ENCODE measurements at places on chromosomes 4 and X.
A peak's percentile ranks its signal among the peaks of the same experiment; 100 is the strongest.

DNA sequence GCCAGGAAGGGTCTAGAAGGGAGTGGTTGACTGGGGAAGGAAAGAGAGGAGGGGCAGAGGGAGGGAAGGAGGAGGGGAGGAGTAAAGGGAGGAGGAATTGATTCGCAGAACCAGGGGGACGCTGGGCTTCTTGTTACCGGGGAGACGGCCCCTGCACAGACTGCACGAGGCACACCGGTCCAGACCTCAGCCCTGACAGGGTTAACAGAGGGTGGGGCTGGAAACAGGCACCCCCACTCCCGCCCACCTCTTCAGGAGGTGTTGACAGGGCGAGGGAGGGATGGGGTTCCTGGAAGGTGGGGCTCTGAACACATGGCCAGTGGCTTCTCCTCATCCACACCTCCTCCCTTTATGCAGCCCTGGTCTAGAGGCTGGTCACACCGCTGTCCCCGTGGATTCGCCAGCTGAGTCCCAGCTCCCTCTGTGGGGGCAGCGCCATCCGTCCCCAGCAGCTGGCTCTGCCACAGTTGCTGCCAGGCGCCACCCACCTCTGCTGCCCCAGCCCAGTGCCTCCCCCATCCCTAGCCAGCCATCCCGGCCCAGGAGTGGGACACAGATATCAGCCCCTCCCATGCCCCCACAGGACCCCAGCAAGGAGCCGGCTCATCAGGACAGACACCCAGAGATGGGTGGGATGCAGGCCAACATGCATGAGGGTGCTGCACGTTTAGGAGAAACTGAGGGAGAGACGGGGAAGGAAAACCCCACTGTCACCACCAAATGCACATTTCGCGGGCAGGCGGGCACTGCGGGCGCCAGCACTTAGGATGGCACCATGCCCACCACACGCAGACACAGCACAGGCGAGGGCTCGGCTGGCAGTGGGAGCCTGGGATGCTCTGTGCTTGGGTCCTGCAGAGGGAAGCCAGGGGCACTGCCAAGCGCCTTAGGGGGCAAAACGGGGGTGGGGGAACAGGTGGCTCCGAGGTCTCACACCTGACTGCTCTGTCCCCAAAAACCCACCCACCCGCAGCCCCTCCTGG lies 87.6 kb downstream of the ABLIM2 start:
- DNase-seq = no peak

DNA sequence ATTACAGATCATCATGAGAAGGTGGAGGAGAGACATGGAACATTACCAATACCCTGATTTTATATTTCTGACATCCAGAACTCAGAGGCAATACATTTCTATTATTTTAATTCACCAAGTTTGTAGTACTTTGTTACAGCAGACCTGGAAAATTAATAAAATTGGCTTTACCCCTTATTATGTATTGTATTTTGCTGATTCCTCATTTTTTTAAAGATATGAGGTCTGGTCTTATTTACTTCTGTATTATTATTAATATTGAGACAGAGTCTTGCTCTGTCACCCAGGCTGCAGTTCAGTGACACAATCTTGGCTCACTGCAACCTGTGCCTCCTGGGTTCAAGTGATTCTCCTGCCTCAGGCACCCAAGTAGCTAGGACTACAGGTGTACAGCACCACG lies 357.3 kb upstream of the TECRL start:
- DNase-seq = no peak

DNA sequence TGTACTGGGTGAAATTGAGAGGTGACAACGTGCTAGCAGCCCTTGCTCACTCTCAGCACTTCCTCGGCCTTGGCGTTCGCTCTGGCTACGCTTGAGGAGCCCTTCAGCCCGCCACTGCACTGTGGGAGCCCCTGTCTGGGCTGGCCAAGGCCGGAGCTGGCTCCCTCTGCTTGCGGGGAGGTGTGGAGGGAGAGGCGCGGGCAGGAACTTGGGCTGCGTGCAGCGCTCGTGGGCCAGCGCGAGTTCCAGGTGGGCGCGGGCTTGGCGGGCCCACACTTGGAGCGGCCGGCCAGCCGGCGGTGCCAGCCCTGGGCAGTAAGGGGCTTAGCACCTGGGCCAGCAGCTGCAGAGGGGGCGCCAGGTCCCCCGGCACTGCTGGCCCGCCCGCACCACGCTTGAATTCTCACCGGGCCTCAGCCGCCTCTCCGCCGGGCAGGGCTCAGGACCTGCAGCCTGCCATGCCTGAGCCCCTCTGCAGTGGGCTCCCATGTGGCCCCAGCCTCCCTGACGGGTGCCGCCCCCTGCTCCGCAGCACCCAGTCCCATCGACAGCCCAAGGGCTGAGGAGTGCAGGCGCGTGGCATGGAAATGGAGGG lies 249.5 kb upstream of the ETNPPL start:
- no peak for DNase-seq

GRCh38 chrX:12488220-12488619 lies 303.0 kb upstream of the PRPS2 start:
- no peak for DNase-seq

GRCh38 chr4:26468283-26468949 lies 21.9 kb downstream of the CCKAR start:
- no peak for DNase-seq

GRCh38 chrX:152177497-152178269 lies 39.3 kb upstream of the MAGEA10 start:
- no peak for DNase-seq

GRCh38 chr4:14835708-14836425 lies 166.4 kb upstream of the CPEB2 start:
- no peak for DNase-seq

DNA sequence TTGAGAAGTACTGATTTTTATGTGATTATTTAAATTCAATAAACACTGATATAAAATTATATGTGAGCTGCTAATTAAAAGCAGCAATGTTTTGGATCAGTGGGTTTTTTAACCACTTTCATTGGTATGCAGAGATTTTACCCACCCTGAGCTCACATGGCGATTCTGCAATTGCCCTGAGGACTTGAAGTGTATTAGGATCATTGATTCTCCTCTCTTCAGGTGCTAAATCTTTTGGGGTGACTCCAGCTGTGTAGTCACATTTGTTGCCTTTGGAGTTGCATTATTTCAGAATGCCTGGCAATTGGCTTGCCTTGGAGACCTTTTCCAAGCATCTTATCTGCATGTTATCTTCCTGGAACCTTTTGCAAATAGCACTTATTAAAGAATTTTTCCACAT lies 51.3 kb downstream of the UGT8 start:
- DNase-seq = no peak

GRCh38 chr4:81826335-81826734 lies 354.6 kb upstream of the RASGEF1B start:
- DNase-seq = no peak

DNA sequence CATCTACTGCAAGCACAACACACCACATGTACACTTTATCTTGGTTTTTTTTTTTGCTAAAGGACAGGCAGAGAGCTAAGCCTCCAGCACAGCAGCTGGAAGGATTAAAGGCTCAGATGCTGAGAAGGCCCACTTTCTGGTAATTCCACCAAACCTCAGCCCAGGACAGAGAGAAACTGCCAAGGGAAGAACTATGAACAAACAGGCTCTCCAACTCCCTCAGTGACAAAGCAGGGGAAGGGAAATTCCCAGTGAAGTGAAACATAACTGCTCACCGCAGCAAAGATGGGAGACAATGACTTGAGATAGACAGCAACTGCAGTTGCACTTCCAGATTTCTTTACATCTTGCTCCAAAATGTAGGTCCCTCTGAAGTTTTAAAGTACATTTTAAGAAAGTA lies 4.8 kb downstream of the PROM1 start:
- DNase-seq = peak; percentile 8

GRCh38 chr4:136637071-136637777 lies 895.1 kb downstream of the PCDH18 start:
- DNase-seq = peak; percentile 17

DNA sequence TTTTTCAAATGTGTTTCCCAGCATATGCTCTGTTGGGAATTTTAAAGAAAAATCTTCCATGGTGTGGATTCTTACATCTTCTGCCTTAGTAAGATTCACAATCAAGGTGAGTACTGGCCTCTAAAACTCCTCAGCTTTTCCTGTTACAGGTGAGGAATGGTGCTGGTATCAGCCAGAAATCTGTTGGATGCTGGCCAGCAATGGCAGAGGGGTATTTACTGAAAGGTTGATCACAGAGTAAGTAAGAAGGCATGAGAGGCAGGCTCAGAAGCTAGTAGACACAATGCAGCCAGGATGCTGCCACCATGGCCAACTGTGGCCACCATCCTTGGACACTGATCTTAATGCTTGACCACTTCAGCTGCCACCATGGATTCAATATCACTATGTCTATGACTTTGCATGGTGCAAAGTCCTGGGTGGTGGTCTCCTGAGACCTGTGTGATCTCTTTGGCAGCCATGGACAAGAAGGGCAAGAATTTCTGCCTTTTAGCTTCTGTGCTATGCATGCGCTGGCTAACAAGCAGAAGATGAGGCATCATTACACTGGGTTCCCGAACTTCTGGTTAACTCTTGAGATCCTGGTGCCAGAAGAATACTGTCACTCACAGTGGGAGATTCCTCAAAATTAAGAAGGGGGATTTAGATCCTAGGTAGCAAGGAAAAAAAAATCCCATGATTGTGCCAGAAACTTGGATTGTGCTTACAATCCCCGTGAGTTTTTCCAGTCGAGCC lies 60.2 kb downstream of the CHRNA9 start:
- no peak for DNase-seq

- DNase-seq = no peak
Measured at GRCh38 chrX:136586386-136586785, 54.4 kb downstream of the VGLL1 start.

DNA sequence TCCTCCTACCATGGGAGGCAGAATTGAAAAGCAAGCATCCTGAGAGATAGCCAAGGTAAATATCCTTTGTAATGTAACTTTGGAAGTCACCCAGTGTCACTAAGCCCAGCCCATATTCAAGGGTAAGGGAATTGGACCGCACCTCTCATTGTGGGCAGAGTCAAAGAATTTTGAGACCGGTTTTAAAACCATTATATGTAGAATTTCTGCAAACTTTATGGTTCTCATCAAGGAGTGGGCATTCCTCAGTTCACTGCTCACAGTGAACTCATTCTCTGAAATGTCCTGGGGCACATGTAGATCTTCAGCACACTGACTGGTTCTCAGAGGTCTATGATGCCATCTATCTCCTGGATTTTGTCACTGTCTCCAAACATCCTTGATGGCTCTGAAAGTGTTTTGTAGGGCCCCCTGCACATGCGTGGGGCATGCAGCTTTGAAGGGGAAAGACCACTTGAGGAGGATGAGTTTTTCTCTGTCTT lies 35.3 kb upstream of the CHRNA9 start:
- no peak for DNase-seq

DNA sequence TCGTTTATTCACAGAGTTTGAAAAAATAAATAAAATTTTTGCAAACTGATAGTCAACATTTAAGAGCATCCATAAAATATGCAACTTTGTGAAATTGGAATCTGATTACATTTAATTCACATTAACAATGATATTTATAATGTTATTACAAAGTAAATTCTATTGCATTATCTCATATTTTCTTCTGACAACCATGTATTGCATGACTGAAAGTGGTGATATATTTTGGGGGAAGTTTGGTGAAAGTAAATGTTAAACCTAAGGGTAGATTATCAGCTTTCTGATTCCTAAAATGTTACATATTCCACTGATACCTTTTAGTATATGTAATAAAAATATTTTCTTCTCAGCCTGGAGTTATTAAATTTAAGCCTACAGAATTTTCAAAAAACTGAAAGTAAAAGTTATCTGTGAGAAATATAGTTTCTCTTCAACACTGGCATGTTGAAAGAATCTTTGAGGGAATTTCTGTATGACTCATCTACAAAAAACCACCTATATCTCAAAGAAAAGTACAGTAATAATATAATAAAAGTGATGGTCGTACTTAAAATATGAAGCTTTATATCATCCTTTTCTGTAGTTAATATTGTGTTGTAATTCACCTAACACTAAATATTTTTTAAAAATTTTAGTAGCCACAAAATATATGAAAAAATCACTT lies 1179.6 kb upstream of the PCDH7 start:
- DNase-seq = peak; percentile 40

DNA sequence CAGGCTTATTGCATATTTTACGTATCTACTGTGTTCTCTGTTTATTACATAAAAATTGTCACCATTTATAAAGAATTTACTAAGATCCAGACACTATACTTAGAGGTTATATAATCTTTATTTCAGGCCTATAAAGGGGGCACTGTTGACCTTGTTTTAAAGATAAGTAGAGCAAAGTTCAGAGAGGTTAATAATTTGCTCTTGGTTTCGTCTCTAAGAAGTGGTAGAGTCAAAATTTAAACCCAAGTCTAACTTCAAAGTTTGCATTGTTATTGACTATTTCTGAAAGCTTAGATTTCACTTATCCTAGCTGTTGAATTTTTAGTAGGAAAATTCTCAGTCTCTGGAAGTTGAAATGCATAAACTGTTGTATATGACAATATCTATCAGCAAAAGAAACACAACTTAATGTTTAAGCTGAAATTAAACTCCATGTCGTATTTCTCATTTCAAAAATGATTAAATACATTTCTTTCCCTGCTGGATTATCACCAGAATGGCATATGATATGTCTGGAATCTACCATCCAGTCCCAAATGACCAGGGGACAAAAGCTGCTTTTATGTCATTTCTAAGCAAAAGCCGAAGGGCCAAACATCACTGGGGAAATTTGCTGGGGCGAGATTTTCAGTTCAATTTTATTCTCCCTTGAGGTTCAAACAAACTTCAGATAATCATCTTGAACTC lies 138.4 kb downstream of the SLC7A11 start:
- DNase-seq = no peak

Data from amniotic epithelial cell (primary cell).